Stomach (tissue), 19 donors: ENCODE measurements at places on chromosomes 2 and 18.

GRCh38 chr18:28635530-28635929, 458.6 kb upstream of the CDH2 start:
- H3K4me3 ChIP-seq = no peak overlapping the region
- H3K27ac ChIP-seq = no peak overlapping the region
- no peak for DNase-seq
- H3K27me3 ChIP-seq = no peaks in the 10 kb centered on the region
- no peaks in the 10 kb centered on the region for H3K36me3 ChIP-seq
- H3K4me1 ChIP-seq = no peaks in the 10 kb centered on the region

DNA sequence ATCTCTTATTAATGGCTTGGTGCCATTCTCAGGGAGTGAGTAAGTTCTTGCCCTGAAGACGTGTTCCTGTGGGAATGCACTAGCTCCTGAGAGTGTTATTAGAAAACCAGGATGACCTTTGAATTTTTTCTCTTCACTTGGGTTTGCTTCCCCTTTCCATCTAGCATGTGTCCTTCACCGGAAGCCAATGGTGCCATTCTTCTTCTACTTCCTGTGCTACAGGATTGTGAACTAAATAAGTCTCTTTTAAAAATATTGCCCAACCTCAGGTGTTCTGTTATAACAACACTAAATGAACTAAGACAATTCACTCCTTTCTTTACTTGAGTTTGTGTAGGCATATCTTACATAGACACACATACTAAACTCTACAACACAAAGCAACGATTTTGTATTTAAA, 447.0 kb downstream of the SOX11 start:
- DNase-seq = no peak
- H3K4me3 ChIP-seq = no peak overlapping the region
- H3K27me3 ChIP-seq = no peaks in the 10 kb centered on the region
- H3K4me1 ChIP-seq = no peaks in the 10 kb centered on the region
- no peak overlapping the region for H3K27ac ChIP-seq

DNA sequence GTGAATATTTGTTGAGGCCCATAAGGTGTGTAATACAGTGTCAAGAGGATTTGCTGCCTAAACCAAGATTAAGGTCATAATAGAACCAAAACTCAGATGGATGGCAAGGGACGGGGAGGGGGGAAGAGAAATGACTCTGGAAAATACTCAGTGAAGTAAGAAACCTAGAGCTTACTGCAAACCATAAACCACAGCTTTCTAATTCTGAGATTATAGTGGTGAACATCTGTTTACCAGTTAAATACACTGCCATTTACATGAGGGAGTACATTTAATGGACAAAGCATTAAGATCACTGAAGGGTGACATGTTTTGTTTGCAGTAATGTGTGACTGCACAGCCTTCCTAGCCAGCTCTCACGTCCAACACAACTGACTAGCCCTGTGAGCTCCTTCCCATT, 19.8 kb downstream of the EVX2 start:
- no peaks in the 10 kb centered on the region for H3K36me3 ChIP-seq
- peaks cover 20% of the 10 kb centered on the region for H3K4me1 ChIP-seq
- no peak for DNase-seq
- peaks cover 90% of the 10 kb centered on the region for H3K27me3 ChIP-seq
- no peak overlapping the region for H3K27ac ChIP-seq

DNA sequence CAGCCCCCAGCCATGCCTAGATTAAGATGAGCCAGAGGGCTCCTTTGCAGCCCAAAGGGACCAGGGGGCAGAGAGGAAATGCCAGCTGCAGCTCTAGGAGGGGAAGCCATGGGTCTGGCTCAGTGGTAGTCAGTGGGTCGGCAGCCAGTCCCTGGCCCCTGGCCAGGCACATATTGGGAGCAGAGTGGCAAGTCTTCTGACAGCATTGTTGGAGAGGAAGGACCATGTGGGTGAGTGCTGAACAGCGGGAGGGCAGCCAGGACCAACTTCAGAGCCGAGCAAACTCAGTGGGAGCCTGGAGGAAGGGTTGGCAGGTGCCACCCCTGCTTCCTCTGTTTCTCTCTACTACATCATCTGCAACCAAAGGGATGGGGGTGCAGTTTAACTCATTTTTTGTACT, 140.5 kb upstream of the PELI1 start:
- H3K4me1 ChIP-seq = no peaks in the 10 kb centered on the region
- H3K4me3 ChIP-seq = no peak overlapping the region
- DNase-seq = no peak
- H3K27me3 ChIP-seq = no peaks in the 10 kb centered on the region
- H3K36me3 ChIP-seq = no peaks in the 10 kb centered on the region

GRCh38 chr2:39203382-39203781, 40.4 kb downstream of the CDKL4 start:
- no peaks in the 10 kb centered on the region for H3K36me3 ChIP-seq
- H3K4me3 ChIP-seq = no peak overlapping the region
- no peak overlapping the region for H3K27ac ChIP-seq
- DNase-seq = no peak

GRCh38 chr18:24802456-24802855, 342.0 kb downstream of the HRH4 start:
- H3K36me3 ChIP-seq = no peaks in the 10 kb centered on the region
- DNase-seq = no peak
- H3K27me3 ChIP-seq = peaks cover 5% of the 10 kb centered on the region

DNA sequence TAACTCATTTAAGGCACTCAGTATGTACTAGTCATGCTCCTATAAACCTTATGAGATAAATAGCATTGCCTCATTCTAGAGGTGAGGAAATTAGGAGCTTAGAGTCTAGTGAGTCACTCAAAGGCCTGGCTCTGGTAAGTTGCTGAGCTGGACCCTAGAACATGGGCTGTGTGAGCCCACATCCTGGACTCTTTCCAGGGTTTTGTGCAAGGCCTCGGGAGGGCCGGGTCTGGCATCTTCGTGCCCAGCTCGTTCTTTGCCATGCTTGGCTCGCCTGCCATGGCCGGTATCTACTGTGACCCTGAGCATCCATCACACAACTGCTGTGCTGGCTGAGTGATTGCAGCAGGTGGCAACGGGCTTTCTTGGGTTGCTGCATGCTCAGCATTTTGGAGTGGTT, 168.0 kb downstream of the LPIN1 start:
- no peaks in the 10 kb centered on the region for H3K36me3 ChIP-seq
- no peaks in the 10 kb centered on the region for H3K27me3 ChIP-seq
- no peaks in the 10 kb centered on the region for H3K4me1 ChIP-seq
- no peak overlapping the region for H3K4me3 ChIP-seq

GRCh38 chr2:42045848-42046748, 1.7 kb upstream of the PKDCC start:
- peak overlapping the region; percentile 89 for H3K27ac ChIP-seq
- peaks cover 22% of the 10 kb centered on the region for H3K4me1 ChIP-seq
- H3K36me3 ChIP-seq = no peaks in the 10 kb centered on the region
- no peak overlapping the region for H3K4me3 ChIP-seq
- H3K27me3 ChIP-seq = no peaks in the 10 kb centered on the region

- peak overlapping the region; percentile 39 for H3K27ac ChIP-seq
- peaks cover 33% of the 10 kb centered on the region for H3K4me1 ChIP-seq
- no peaks in the 10 kb centered on the region for H3K36me3 ChIP-seq
- H3K27me3 ChIP-seq = no peaks in the 10 kb centered on the region
- H3K4me3 ChIP-seq = no peak overlapping the region
- DNase-seq = no peak
These were observed 155.6 kb upstream of the HAAO start for GRCh38 chr2:42947809-42948600.

DNA sequence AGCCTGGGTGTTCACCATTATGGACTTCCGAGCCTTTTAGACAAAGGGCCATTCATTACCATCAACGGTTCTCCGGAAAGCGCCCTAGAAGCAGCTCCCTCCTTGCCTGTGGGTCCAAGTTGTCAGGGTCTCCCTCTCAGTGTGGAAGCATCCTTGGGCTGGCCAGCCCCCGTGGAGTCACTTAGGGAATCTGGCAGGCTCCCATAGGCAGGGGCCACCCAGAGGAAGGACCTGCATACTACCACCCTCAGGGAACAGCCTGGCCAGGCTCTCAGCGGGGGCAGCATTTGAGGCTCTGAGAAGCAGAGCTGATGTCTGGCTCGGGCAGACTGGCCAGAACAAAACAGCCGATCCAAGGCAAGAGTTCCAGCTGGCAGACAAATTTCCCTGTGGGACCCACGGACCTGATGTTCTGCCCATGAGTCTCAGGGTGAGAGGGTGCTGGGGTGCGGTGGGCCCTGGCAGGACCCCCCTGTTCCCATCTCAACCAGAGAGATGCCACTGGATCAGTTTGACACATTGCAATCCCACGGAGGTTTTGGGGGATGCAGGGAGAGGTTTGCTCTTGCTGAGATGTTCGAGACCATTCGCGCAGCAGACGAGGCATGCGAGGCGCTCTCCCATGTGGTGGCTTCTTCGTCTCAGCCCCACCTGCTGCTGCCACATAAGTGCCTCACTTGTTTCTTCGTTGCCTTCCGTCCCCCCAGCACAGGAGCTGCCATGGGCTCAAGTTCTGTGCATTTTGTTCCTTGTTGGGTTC, 56.9 kb downstream of the ACKR3 start:
- no peak for DNase-seq
- H3K4me1 ChIP-seq = peaks cover 14% of the 10 kb centered on the region
- no peak overlapping the region for H3K27ac ChIP-seq
- H3K27me3 ChIP-seq = no peaks in the 10 kb centered on the region

- DNase-seq = no peak
- H3K27ac ChIP-seq = no peak overlapping the region
- peaks cover 21% of the 10 kb centered on the region for H3K4me1 ChIP-seq
- H3K27me3 ChIP-seq = no peaks in the 10 kb centered on the region
- H3K4me3 ChIP-seq = no peak overlapping the region
These were observed 8.8 kb downstream of the FZD7 start for GRCh38 chr2:202042444-202042843.

- no peaks in the 10 kb centered on the region for H3K27me3 ChIP-seq
- H3K27ac ChIP-seq = no peak overlapping the region
These were observed 155.9 kb upstream of the MAP3K20 start for GRCh38 chr2:172919732-172920131.

DNA sequence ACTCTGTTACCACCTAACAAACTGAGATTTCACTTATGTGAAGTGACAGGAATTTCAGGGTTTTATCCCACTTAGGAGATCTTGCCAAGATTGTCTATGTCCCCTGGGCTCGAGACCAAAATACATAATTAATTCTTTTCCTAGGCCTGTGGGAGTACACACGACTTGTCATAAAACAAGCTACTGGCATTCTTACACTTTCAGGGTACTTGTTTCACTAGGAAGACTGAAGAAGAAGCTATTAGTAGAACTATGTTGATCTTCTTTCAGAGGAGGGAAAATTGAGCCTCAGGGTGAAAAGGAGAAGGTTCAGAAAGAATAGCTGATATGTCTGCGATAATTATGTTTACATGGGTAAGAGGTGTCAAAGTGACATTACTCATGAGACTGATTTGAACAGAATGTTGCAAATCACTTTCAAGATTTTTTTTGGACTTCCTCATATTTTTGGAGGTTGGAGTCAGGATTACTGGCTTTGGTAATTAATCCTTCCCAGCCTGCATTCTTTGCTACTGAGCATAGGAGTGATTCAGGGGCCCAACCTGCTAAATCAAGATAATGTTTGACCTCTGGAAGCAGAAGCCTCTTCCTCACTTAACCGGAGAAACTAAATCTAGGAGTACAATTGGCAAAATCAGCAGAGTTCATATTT, 240.0 kb upstream of the NT5C1B start:
- no peak overlapping the region for H3K4me3 ChIP-seq
- H3K36me3 ChIP-seq = no peaks in the 10 kb centered on the region
- no peaks in the 10 kb centered on the region for H3K27me3 ChIP-seq
- H3K4me1 ChIP-seq = peaks cover 29% of the 10 kb centered on the region
- peak overlapping the region; percentile 46 for H3K27ac ChIP-seq
- DNase-seq = no peak
